ENCODE measurements at places on chromosomes 12 and 14.

DNA sequence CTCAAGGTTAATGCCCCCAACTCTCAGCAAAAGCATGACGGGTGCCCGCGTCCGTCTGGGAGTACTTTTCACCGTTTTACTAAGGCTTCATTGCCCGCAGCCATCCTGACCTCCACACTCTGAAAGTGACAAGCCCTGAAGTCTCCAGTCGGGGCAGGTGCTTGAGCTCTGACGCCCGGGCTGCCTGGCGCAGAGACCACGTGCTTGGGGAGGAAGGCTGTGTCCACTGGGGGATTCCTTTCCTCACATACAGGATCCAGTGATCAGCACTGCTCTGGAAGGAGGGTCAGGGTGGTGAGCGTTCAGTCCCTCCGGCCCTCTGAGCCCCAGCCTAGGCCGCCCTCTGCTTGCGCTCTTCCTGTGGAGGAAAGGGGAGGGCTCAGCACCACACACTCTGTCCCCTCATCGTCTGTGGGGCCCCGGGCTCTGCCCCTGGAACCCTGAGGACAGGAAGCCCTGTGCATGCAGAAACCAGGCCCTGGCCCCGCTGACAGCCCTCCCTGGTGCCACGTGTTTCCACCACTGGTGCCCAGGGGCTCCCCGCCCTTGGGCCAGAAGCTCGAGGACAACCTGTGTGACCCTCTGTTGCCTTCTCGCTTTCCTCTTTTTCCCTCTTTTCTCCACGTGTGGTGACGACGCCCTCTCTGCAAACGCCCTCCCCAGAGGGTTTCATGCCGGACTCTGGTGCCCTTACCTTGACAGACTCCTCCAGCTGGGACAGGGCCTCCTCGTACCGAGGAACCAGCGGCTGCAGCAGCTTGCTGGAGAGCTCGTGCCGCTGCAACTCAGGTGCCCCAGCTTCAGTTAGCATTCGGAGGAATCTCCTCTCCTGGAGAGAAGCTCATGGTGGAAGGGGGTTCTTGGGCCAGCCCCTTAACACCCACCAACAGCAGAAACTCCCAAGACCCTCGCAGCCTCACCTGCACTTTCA, 4.9 kb downstream of the DDX51 start:
- no peak for DNase-seq

DNA sequence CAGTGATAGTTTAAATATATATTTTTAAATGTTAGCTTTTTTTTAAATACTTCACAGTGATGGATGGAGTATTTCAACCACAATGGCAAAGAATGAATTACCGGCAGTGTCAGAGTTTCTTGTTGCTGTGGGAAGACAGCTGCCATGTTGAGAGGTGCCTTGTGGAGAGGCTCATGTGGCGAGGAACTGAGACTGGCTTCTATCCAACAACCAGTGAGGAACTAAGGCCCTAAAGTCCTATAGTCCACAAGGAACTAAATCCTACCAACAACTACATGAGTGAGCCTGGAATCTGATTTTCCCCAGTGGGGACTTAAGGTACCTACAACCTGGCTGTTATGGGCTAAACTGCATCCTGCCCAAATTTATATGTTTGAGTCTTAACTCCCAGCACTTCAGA, 220.2 kb upstream of the PLEKHG7 start:
- no peak for DNase-seq

GRCh38 chr14:76654573-76655108, 106.6 kb upstream of the VASH1 start:
- no peak for DNase-seq

DNA sequence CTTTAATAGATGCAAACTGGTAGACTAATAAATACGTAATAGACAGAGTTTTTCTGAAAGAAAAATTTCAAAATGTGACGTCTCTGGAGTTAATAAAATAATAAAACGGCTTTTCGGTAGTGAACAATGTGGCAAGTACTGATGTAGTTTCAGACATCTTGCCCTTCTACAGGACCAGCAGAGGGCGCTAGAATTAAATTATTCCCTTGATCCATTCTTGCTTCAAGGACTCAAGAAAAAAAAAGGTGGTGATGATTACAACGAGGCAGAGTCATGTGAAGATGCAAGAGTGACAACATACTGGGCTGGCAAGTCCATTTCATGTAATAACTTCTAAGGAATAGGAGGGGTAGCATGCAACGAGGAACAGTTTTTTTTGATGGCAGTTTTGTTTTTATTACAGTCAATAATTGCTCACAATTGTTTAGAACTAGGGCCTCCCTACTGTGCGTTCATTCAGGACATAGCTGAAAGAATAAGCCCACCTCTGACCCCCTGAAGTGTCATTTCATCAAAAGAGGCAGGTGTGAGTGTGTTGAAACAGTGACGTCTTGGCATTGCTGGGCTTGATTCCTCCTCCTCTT, 101.0 kb upstream of the GZMB start:
- DNase-seq: peak; percentile 49

Data from left colon (tissue), 2 donors.